GM23248 (cell line): ENCODE measurements at places on chromosomes 6 and 20. TPM values are rescaled to one million over a fixed set of nuclear protein-coding genes. Genes with fewer than 3 reads are reported as not detected.

DNA sequence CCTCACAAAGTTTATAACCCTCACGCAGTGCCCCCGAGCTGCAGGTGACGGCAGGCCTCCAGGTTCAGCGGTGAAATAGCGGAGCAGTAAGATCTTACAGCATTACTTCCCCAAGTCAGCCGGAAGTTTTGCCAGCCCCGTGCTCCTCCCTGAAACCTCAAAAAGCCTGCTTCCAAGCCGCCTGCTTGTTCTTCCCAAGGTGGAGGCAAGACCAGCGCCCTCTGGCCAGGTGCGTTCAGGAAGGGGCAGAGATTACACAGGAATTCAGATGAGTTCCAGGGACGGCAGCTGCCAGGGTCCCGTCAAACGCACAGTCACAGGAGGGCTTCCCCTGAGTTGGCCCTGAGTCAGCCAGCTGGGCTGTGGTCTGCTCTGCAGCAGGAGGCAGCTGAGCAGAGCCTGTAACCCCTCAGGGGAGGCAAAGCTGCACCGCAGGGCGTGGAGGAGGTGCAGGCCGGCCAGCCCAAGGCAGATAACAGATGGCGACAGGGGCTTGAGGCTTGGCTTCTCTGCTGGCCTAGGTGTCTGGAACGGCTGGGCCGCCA, 124.1 kb upstream of the RPS6KA2 start:
- H3K27ac ChIP-seq = no peak overlapping the region
- no peak for DNase-seq
- H3K4me3 ChIP-seq = no peak overlapping the region
- H3K36me3 ChIP-seq = no peaks in the 10 kb centered on the region
- H3K4me1 ChIP-seq = no peaks in the 10 kb centered on the region
- H3K27me3 ChIP-seq = peaks cover 15% of the 10 kb centered on the region

ANKRD6 gene
- 1.0 and 12.4 TPM in 2 replicates for total RNA-seq

BHLHE23 gene
- total RNA-seq = not detected in 2 replicates

SAMD3 gene
- 0.32 and 11.3 TPM in 2 replicates for total RNA-seq

DNA sequence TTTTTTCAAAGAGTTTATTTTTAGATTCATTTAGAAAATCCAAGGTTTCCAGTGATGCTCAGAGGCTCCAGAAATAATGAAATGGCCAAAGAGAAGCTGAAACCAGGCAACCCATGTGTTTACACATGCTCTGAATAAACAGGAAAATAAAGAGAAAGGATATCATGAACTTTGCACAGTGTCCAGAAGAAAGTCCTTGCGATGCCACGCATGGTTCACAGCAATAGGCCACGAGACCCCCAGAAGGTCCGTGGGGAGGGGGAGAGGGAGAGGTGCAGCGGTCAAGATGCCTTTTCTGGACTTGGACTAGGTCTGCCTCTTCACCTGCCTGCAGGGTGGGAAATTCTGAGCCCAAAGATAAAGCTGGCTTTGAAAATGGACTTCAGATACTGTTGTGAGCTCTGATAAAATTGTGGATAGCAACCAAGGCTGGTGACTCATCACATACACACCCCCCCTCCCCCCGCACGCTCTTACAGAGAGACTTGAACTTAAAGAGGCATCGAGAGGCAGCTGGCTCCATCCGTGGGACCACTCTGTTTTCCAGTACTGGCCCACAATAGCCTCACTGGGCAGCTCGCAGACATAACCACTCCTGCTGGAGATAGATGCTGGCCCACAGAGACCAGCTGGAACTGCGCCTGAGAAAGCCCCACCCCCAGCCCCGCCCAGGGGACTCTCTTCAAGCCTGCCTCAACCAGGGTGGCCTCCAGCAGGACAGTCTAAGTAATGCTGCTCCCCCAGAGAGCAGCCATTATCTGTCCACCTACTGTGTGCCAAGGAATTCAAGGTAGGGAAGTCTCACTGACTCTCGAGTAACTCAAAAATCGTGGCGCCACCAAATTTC, 21.2 kb upstream of the NFATC2 start:
- H3K4me3 ChIP-seq = peak overlapping the region; percentile 81
- DNase-seq = peak; percentile 90
- H3K36me3 ChIP-seq = no peaks in the 10 kb centered on the region
- H3K4me1 ChIP-seq = peaks cover 36% of the 10 kb centered on the region
- H3K27ac ChIP-seq = peak overlapping the region; percentile 62
